ENCODE measurements at places on chromosomes 2 and 18.
A peak's percentile ranks its signal among the peaks of the same experiment; 100 is the strongest.

DNA sequence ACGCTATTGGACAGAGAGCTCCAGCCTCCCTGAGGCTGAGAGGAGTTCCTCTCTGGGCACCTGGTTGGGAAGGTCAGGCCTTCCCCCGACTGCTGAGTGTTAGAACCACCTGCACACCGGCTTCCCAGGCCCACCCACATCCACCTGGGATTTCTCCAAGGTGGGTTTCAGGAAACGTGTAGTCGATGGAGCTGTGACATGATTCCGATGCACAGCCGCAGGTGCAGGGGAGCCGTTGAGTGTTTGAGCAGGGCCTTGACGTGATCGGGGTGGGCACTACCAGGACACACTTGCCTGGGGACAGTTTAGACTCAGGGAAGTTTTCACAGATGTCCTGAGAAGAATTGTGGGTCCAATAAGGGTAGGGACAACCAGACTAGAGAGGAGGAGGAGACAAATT is 21.8 kb upstream of the GIGYF2 start:
- no peak for DNase-seq

GRCh38 chr18:3015851-3016250 is 2.9 kb upstream of the LPIN2 start:
- DNase-seq, result no peak

DNA sequence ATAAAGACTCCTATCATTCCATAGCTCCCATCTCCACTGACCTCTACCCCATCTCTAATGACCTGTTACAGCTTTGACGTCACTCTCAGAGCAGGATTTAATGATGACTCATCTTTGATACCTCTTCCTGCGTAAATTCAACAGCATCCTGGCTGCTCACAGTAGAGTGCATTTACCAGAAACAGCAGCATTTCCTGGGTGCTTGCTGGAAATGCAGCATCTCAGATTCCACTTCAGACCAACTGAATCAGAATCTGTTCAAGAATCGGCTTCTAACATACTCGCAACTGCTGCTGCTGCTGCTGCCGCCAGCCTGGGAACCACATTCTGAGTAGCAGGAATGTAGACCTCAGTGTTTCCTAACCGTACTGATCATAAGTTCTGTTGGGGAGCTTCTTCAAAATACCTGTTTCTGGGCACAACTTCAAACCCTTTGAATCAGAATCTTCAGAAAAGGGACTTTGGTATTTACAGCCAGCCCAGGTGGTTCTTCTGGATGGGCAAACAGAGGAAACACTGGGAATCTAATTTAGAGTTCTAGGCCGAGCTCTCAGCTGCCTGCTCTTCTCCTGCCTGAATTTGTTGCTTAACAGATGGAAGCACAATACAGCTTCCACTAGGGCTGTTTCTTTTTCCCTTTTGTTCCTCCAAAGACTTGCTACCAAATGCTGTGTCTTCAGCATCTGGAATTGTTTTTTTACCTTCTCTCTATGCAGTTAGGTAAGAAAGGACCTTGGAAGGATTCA is 241.4 kb downstream of the NCKAP5 start:
- no peak for DNase-seq

GRCh38 chr2:118032169-118033013 is 18.5 kb upstream of the CCDC93 start:
- DNase-seq, result peak; percentile 56

- DNase-seq, result no peak
These were observed 55.7 kb upstream of the TANC1 start for GRCh38 chr2:158912765-158913164.

GRCh38 chr2:17506736-17507616 is 11.3 kb downstream of the RAD51AP2 start:
- peak; percentile 16 for DNase-seq

DNA sequence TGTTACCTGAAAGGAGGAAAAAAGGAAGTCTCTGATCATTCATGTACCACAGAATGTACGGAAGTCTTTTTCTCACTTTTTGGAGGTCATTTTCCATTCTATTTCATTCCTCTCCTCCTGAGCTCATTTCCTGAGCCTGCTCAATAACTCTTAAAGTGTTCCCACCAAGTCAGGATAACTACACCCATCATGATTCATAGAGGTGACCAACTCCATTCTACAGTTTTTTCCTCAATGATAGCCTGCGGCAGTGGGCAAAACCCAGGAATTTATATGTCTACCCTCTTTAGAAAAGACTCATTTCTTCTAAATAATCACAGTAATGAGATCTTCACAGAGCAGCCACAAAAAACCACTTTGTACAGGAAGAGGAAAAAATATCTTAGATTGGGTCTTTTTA is 372.5 kb downstream of the RBM43 start:
- DNase-seq, result no peak

DNA sequence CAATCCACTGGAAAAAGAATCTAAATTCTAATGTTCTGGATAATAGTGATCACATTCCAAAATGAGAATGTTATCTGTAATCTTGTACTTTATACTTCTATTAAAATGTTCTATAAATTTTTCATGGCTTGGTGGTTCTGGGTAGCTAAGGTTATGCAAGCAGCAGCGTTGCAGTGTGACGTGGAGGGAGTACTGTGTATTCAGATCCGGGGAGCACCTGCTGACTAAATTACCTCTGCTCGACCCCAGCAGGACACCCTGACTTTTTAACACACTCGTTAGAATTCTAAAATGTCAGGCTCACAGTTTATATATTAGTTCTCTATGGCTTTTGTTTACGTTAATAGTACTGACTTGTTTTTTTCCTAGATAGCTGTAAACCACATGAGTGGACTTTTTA is 13.0 kb downstream of the ATIC start:
- no peak for DNase-seq

- DNase-seq, result no peak
These were observed 62.4 kb downstream of the TANC1 start for GRCh38 chr2:159030674-159031380.

- DNase-seq, result no peak
These were observed 158.4 kb downstream of the NDUFA10 start for GRCh38 chr2:239866778-239867177.

- DNase-seq, result no peak
These were observed 141.7 kb downstream of the ARL4C start for GRCh38 chr2:234355021-234355720.

- no peak for DNase-seq
These were observed 111.6 kb upstream of the HAAO start for GRCh38 chr2:42903821-42904575.

DNA sequence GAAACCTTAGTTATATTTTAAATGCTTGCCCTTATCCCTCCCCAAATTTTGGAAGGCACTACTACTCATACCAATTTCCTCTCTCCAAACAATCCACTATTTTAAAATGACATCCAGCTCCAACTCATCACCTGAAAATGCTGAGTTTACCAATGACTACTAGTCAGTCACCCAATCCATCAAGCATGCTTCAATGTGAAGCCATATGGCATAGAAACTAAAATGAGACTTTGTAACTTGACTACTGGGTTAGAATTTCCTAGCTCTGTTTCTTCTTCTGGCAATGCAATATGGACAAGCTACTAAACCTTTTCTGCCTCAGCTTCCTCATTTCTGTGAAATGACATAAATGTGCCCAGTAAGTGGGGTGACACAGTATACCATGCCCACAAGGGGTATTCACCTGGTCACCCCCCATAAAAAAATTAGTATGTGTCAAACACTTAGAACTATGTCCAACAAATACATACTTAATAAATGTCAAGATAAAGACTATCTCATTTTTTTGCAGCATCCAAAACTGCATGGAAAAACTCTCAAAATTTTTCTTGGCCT is 10.0 kb upstream of the STPG4 start:
- no peak for DNase-seq

DNA sequence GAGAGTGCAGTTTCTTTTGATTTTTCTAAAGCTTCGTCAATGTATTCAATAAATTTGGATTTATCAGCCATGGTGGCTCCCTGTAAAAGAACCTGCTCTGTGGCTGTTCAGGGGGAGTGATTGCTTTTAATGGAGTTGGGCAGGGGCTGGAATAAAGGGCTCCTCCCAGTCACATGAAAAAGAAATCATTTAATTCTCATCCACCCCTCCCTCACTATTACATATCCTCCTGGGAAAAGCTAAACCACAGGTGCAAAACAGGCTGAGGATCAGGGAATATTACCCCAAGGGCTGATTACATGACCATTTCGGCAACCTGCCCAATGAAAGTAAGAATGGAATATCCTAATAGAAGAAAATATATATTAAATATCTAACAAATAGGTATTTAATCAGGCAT is at the start of gene SULT6B1:
SULT6B1 (minus strand) TSS at position 101 of the 400 bp plus-strand sequence; CDS start at position 71, 30 bp downstream.
- DNase-seq, result no peak

DNA sequence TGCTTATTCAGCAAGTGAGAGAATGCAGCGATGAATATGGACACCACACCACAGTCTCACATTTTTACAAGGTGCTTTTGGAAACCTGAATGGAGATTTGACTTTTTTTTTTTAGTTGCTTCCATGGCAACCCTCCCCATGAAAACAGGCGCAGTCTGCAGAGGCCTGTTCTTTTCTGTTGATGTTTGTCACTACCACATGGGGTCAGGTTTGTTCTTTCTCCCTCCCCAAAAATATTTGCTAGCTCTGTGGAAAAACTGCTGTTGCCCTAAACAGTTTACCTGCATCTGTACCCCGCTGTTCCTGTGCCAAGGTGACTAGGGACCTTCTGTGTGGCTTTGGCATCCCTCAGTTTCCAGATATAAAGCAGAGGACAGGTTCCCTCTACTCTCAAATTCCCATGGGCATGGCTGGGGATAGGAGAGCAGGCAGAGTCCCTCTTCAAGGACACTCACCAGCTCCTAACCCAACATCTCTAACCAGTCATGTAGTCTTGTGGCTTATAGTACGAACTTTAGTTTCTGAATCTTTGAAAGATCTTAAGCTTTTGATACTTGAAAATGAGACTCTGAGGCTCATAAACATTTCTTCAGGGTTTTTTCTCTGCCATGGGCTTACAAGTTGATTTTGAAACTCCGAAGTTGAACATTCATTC is 14.7 kb upstream of the MAPRE2 start:
- no peak for DNase-seq

- DNase-seq, result peak; percentile 88
These were observed 15.6 kb upstream of the ACTG2 start for GRCh38 chr2:73877071-73877802.

GRCh38 chr2:202149155-202149762 is 76.2 kb downstream of the KIAA2012 start:
- no peak for DNase-seq

DNA sequence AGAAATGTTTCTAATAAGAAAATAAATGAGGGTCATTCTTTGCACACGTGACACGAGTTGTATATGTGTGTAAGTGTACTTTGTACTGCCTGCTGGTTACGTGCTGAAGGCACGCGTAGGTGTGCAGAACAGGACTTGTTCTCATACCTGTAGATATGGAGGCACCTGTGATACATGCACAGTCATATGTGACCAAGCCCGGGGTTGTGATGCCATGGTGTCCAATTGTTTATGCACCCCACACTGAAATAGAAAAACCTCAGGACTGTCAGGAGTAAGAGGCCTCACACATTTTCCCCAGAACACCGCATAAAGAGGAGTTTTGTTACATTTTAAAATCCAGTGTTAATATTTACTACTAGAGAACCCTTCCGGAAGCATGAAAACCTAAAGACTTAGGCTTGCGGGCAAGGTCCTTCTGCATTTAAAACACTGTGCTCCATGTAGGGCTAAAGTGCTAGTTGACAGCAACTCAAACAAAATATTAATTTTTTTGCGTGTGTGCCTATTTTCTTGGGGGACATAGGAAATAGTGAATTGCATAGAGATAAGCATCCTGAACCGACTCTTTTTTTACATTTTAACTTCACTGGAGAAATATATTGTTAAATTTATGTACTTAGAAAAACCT is 9.3 kb downstream of the TSHZ1 start:
- DNase-seq, result no peak

DNA sequence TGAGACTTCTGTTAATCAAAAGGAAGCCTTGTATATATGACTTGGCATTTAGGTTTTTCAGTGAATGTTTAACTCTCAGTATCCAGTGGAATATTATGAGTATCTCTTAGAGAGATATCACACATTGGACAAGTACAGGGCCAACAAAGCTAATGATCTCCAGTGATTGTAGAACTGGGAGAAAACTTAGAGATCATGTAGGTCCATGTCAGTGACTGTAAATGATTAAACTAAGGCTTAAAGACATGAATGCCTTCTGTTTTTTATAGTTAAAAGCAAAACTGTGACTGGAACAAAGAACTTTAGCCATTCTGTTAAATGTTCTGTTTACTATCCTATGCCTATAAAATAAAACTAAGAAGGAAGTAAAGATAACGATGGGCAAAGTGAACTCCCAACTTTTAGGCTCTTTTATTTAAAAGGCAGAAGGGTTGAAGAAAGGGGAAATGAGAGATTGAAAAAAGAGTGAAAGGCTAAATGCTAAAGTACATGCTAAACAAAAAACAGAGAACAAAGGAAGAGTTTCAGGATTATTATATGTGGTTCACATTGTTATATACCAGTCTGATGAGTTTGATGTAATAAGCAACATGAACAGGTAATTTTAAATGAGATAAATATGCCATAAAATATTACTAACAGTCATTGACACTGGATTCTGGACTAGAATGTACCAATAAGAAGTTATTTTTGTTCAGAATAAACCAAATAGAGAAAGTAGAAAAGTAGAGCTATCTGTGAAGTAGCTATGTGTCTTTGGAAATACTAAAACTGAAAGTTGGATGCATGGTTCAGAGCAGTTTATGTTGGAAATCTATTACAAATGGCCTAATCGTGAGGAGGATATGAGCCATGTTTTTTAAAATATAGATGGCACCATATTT is 37.1 kb upstream of the TNFRSF11A start:
- no peak for DNase-seq

DNA sequence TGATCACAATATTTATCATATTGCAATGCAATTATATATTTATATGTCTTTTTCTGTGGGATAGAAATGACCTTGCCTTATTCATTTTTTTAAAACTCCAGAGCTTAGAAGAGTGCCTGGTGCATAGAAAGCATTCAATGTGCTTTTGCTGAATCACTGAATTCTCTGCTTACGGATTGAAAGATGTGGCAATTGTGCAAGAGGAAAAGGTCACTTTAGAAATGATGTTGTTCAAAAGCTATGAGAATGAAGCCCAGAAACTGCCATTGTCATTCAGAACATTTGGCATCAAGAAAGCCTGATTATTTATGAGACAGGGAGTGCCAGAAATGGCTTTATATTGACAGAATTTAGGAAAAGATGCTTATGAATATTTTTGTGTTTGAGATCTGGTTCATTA is 678.6 kb upstream of the CDH2 start:
- DNase-seq, result no peak

- DNase-seq, result no peak
These were observed 101.2 kb downstream of the ZNF236 start for GRCh38 chr18:76923485-76924085.

GRCh38 chr2:111522231-111522768 is 361.7 kb downstream of the ANAPC1 start:
- no peak for DNase-seq

GRCh38 chr2:100630473-100630977 is 67.7 kb downstream of the PDCL3 start:
- no peak for DNase-seq

GRCh38 chr18:76379226-76380126 is 115.6 kb downstream of the ZNF516 start:
- DNase-seq, result no peak

Measured in suppressor macrophage treated with lipopolysaccharide for 4 hours (primary cell).